RPMI7951 (cell line): ENCODE measurements at places on chromosomes 1 and 21.

- DNase-seq, result no peak
These were observed 7.4 kb downstream of the IFNAR1 start for GRCh38 chr21:33332143-33332542.

- no peak for DNase-seq
These were observed 19.7 kb downstream of the BTG2 start for GRCh38 chr1:203325026-203325417.

DNA sequence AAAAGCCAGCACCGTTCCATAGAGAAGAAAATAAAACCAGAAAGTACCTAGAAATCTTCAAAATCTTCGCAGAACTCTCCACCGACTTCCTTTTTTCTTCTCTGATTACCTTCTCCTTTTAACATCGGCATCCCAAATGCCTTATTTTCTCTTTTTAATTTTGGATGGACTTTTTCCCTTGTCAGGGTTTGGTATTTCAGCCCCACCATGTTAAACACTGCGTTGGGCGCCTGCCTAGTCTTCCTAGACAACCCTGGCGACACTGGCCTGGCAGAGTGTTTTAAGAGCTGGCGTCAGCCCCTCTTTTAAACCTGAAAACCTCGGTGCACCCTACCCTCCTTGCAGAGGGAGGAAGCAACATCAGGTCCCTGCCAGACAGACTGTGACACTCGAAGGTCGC, 66.0 kb upstream of the EFHD2 start:
- peak; percentile 52 for DNase-seq

DNA sequence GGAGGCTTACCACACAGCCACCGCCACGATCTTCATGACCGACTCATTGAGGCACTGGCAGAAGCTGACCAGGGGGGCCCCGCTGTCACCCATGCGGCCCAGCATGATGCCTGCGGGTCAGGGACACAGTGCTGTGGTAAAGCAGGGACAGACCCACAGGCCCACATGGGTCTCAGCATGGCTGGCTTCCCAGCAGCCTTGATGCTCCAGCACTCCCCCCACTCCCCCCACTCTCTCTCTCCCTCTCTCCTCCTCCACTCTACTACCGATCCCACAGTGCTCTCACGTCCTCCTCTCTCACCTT, 31.4 kb downstream of the PODN start:
- DNase-seq, result no peak

DNA sequence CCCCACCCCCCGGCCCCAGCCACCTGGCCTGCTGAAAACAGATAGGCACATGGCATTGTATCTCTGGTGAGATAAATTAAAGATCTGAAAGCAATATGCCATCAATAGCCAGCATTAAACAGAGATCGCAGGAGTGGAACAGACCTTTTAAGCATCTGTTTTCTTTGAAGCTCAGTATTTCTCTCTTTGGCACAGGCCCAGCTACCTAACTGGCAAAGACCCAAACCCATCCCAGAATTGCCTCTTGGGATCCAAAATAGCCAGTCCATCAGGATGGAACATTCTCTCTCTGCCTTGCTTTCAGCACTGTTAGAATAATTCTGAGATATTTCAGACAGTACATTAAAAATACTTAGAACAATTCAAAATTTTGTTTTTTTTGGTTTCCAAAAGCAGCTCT, 46.0 kb downstream of the KCNJ6 start:
- DNase-seq, result no peak

- no peak for DNase-seq
These were observed 13.8 kb upstream of the FCGR2A start for GRCh38 chr1:161491472-161491871.

GRCh38 chr1:23168079-23168444, 594 bp downstream of the LUZP1 start:
- DNase-seq, result no peak

DNA sequence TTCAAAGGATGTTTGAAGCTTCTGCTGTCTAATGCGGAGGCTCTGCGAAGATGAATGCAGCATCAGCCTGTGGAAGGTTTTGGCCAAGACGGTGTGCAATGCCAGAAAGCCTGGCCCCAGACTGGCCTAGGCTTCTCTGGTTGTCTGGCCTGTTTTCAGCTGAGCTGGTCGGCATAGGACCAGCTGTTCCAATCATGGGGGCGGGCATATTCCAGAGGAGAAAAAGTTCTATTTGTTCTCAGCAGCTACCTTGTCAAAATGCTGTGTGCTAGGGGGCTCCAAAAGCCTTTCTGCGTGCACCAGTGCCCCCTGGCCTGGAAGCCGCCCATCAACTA, 57.6 kb downstream of the TGFB2 start:
- DNase-seq, result no peak

DNA sequence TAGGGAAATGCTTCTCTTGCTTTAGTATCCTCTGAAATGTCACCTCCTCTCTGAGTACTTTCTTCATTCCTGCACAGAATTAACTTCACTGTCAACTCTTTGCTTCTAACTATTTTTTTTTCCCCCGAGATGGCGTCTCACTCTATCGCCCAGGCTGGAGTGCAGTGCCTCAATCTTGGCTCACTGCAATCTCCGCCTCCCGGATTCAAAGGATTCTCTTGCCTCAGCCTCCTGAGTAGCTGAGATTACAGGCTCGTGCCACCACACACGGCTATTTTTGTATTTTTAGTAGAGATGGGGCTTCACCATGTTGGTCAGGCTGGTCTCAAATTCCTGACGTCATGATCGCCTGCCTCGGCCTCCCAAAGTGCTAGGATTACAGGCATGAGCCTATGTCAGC, 1.4 kb upstream of the PLPP3 start:
- no peak for DNase-seq

- DNase-seq, result peak; percentile 38
These were observed 16.7 kb downstream of the LURAP1 start for GRCh38 chr1:46219551-46220520.
